Astrocyte of the hippocampus (primary cell): ENCODE measurements at places on chromosomes 12 and 14.
A peak's percentile ranks its signal among the peaks of the same experiment; 100 is the strongest.

DNA sequence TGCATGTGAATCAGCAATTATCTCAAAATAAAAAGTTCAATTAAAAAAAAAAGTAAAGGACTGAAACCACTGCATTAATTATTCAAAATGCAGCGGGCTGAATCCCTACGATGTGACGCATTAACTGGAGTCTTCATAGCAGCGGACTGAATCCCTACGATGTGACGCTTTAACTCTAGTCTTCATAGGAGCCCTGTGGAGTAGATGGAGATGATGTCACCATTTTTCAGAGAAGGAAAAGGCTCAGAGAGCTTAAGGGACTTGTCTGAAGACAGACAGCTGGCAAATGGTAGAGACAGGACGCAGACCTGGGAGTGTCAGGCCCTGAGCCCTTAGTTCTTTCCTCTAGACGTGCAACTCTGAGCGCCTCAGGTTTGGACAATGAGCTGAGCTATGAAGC lies 168.0 kb upstream of the MYL2 start:
- DNase-seq, result no peak

GRCh38 chr14:92460916-92461579 lies 52.5 kb upstream of the RIN3 start:
- DNase-seq, result peak; percentile 19

DNA sequence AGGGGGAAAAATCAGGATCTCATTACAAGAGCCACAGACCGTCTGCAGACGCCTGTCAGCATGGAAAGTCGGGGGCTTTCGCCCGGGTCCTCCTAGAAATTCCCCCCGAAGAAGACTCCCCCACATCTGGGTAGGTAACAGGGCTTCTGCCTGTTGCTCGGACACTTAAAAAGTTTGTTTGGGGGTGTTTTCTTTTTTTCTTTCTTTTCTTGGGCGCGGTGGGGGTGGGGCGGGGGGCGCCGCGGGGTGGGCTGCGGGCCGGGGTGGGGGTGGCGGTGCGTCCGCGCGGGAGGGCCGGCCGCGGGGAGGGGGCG lies 358 bp downstream of the ELK3 start:
- DNase-seq, result no peak

DNA sequence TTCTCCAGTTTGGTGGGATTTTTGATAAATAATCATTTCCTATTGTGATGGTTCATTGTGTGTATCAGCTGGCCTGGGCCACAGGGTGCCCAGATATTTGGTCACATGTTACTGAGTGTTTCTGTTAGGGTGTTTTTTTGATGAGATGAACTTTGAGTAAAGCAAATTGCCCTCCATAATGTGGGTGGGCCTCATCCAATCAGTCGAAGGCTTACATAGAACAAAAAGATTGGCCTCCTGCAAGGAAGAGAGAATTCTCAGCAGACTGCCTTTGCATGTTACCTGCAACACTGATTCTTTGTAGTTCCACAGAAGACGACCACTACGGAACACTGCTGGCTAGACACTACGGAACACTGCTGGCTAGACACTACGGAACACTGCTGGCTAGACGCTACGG lies 441.6 kb downstream of the GLT1D1 start:
- no peak for DNase-seq

GRCh38 chr14:44988694-44989093 lies 26.7 kb downstream of the TOGARAM1 start:
- DNase-seq, result no peak

- DNase-seq, result peak; percentile 74
Measured at GRCh38 chr12:5254703-5255102, 177.2 kb upstream of the NTF3 start.

- DNase-seq, result no peak
Measured at GRCh38 chr14:68238976-68239375, 419.4 kb downstream of the RAD51B start.

GRCh38 chr12:29053567-29053966 lies 95.5 kb upstream of the FAR2 start:
- DNase-seq, result no peak

DNA sequence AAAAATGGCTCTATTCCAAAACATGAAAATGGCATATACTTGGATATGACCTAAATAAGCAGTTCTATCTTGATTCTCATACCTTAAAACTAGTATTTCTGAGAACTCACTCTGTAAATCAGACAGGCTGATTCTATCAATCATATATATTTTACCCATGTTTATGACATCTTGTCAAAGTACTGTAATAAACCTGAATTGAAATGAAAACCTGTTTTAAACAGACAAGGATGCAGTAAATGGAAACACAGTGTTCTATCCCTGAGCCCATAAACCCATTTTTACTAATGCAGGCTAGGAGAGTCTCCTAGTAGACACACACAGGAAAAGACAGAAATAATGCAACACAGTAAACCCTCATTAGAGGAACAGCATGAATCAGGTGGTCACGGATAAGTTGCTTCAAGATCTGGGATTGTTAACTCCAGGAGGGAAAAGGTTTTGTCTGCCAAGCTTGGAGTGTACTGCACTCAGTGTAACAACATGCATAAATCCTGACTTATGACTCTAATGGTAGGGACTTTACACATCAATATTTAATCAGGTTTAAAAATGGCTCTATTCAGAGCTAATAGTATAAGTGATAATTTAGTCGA lies 93.6 kb upstream of the CPNE8 start:
- no peak for DNase-seq

GRCh38 chr14:91997492-91997891 lies 42.4 kb downstream of the TRIP11 start:
- DNase-seq, result no peak

DNA sequence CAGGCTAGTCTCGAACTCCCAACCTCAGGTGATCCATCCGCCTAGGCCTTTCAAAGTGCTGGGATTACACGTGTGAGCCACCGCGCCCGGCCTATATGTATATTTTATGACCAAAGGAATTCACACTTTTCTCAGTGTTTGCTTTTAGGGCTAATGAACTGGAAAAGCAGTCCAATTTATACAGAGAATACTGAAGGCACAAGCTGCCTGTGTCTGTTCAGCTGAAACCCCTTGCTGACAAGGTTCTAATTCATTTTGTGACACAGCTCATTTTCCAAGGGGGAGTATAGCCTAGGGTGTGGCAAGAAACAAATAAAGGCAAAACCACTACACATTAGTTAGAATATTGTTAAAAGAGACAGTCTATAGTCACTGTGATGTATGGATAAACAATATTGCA lies 18.3 kb upstream of the NEMF start:
- DNase-seq, result no peak

GRCh38 chr12:116712458-116713303 lies 25.2 kb downstream of the SPRING1 start:
- no peak for DNase-seq

DNA sequence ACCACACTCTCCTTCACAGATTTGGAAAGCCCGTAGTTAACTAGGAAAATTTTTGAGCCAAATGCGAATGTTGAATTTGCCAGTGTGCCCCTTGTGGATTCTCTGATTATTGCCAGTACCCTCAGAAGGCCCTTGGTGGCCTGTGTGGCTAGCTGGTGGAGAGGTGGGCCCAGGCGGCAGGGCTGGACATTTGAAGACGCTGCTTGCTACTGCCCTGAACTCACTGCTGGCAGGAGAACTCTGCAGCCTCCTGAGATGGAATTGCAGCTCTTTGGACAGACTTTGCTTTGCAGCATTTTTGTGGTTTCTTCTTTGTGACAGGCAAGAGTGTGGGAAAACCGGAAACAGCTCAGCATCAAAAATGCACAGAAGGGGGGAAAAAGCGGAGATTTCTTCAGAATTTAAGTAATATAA lies 97.6 kb downstream of the TGFB3 start:
- peak; percentile 93 for DNase-seq

- no peak for DNase-seq
Measured at GRCh38 chr12:3315201-3315661, 175.8 kb upstream of the PRMT8 start.

DNA sequence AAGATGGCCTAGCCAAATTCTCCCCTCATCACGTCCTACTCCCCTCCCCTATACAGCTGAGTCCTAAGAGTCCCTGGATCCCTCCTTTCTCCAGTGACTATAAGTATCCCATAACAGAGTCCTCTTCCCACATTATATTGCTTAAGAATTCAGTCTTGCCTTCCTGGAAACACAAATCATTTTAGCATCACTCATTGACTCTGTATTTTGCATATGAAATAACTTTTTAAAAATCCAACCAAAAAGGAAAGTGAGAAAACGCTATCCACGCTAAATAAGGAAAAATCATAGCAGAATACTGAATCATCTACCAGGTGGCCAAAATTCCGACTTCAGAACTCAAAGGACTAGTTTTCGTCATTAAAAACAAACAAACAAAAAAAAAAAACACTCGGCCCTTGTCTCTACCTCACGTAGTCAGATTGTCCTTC lies 130.2 kb downstream of the GCH1 start:
- DNase-seq, result peak; percentile 59

GRCh38 chr14:100776681-100777365 lies 49.1 kb upstream of the MEG3 start:
- DNase-seq, result no peak
